ENCODE measurements at places on chromosomes 11 and 22.
A peak's percentile ranks its signal among the peaks of the same experiment; 100 is the strongest.

GRCh38 chr11:121590772-121591404, 138.1 kb upstream of the SORL1-AS1 start:
- no peak for DNase-seq

DNA sequence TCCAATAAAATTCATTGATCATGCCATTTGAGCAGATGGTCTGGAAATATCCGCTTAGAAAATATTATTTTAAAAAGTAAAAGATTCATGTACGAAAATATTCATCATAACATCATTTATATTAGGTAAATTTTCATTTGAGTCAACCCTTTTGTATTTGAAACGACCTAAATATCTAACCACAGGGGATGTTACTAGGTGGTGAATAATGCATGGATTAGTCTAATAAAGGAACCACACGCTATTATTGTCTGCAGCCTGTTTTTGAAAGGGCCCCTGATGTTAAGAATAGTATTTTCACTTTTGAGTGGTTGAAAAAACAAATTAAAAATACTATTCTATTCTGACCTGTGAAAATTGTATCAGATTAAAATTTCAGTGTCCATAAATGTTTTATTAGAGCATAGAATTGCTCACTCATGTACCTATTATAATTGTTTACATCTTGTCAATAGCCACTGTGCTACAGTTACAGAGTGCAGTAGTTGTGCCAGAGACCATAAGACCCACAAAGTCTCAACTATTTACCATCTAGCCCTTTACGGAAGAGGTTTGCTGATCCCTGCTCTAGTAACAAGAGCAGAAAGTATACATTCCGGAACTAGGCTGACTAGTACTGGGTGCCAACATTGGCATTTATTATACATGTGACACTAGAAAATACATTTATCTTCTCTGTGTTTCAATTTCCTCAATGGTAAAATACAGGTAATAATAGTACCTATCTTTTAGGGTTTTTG, 176.1 kb downstream of the LRRC4C start:
- no peak for DNase-seq

GRCh38 chr11:57357856-57358255, 19.7 kb downstream of the P2RX3 start:
- no peak for DNase-seq

- no peak for DNase-seq
These were observed 95.8 kb downstream of the TBC1D22A start for GRCh38 chr22:46858181-46858771.

DNA sequence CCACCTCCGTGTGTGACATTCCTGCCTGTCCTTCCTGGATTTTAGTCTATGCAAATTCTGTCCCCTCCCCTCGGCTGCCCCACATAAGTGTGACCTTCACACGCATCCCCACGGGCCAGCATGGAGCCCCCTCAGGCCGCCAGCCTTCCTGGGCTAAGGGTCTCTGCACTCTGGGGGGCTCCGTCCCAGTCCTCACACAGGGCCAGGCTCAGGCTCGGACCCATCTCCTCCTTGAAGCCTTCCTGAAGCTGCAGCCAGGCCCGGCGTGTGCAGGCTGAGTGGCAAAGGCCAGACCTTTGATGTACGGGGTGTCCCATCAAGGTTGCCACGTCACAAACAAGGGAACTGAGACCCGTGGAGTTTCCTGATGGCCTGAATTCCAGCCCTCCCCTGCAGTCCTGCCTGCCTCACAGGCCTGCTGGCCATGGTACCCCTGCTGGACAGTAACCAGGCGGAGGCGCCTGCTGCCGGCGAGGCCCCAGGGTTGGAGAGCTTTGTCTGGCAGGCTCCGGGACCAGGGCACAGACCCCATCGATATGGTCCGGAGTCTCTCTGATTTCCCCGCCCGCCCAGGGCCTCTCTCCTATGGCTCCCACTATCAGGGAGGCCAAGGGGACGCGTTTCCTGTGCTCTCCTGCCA, 791.7 kb downstream of the BRD1 start:
- no peak for DNase-seq

DNA sequence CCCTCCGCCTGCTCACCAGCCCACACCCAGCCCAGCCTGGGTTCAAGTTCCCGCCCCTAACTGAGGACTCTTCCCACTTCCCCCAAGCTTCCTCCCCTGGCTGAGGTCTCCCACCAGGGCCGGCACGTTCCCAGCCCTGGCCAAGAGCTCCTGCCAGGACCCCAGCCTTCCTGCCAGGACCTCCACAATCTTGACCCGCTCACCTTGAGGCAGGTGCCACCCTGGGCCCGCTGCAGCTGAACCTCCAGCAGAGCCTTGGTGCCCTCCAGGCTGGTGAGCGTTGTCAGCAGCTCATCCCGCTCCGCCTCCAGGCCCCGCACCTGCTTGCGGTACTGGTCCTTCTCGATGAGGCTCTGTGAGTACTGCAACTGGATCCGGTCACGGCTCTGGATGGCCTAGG, 13.2 kb downstream of the CARD10 start:
- no peak for DNase-seq

- DNase-seq, result no peak
These were observed 142.1 kb downstream of the CNTN5 start for GRCh38 chr11:99162819-99163218.

DNA sequence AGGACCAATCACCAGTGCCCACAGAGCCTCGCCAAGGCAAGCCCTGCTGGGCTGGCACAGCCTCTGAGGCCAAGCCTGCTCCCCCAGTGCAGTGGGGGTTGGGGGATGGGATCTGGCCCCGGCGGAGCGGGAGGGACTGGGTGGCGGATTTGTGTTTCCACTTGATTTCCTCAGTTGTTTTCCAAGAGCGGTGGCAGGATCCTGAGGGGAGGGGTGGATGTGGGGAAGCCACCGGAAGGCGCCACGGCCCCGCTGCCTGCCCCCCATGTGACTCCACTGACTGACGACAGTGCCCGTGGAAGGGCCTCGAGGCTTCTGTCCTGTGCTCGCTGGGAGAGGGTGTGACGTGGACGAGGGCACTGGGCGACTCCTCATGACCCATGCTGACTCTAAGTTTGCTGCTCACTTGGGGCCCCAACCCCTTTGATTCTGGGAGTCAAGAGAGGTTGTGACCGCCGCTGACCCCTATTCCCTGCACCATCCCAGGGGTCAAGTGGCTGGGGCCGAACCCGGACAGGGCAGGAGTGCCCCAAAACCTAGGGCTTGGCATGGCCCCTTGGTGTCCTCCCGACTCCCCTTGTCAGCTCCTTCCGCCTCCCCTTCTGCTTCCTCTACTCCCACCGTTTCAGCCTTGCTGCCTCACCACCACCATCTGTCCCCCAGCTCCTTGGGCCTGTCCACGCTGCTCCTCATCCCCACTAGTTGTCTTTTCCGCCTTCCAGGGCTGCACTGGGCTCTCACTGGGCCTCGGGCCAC, 23.5 kb upstream of the PICK1 start:
- no peak for DNase-seq

DNA sequence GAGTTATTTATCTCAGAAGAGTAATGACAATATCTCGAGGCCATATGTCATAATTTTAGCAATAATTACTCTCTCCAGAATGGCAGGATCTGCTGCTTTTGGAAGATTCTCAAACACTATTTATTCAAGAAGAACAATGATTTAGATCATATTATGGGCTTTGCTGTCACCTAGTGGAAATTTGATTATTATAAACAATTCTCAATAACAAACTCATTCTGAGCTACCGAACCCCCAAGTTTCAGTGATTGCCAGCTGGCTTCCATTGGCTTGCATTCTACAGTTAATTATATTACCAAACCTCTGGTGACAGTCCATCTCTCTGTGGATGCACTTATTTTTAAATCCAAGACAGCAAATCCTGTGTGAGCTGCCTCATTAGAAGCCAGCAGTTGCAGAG, 27.9 kb upstream of the SLC36A4 start:
- DNase-seq, result peak; percentile 43

DNA sequence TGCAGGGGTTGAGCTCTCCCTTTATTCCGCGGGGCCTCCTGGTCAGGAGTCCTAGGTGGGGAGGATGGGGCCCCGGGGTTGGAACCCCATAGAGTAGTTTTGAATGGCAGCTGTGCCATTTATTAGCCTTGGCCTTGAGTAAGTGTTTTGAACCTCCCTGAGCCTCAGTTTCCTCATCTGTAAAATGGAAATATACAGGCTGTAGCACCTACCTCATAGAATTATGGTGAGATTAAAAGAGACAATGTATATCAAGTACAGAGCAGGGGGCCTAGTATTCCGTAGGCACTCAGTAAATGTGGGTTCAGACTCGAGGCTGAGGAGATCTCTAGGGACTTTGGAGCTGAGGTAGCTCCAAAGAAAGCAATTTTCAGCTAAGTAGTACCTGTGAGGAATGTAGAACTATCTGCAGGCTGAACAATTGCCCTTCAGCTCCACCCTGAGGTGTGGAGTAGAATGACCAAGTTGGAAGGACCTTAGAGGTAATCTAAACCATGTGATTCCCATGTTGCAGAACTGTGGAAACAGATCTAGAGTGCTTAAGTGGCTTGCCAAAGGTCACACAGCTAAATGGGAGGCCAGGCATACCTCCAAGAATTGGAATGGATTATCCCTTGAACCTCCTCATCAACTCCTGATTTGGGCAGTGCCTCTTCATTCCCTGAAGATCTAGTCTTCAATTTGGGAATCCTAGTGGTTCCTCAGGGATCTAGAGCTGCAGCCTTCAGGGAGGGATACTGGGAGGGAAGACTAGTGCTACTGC, 682 bp downstream of the PGAP2 start:
- peak; percentile 68 for DNase-seq

- DNase-seq, result no peak
These were observed 343.0 kb downstream of the RAB38 start for GRCh38 chr11:87832211-87832610.

GRCh38 chr11:10295064-10295901, 1.3 kb upstream of the SBF2 start:
- no peak for DNase-seq

GRCh38 chr11:95794086-95794485, 3.8 kb downstream of the CEP57 start:
- no peak for DNase-seq

DNA sequence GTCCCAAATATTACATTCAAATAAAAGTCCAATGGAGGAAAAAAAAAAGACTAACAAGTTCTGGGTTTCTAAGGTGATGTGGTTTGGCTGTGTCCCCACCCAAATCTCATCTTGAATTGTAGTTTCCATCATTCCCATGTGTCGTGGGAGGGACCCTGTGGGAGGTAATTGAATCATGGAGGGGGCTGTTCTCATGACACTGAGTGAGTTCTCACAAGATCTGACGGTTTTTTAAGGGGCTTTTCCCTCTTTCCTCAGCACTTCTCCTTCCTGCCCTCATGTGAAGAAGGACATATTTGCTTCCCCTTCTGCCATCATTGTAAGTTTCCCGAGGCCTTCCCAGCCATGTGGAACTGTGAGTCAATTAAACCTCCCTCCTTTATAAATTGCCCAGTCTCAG, 7.9 kb upstream of the MS4A2 start:
- DNase-seq, result no peak
